ENCODE measurements at places on chromosomes 1 and 21.

- DNase-seq, result no peak
Observed at GRCh38 chr1:232534552-232535517, 95.1 kb downstream of the SIPA1L2 start.

GRCh38 chr1:246280551-246280950 is 226.5 kb downstream of the SMYD3 start:
- peak; percentile 13 for DNase-seq

GRCh38 chr1:87410776-87411480 is 82.2 kb downstream of the LMO4 start:
- DNase-seq, result no peak

GRCh38 chr1:55131218-55131617 is 83.9 kb downstream of the USP24 start:
- DNase-seq, result peak; percentile 26

GRCh38 chr1:32878637-32879041 is 7.7 kb upstream of the HPCA start:
- DNase-seq, result no peak

DNA sequence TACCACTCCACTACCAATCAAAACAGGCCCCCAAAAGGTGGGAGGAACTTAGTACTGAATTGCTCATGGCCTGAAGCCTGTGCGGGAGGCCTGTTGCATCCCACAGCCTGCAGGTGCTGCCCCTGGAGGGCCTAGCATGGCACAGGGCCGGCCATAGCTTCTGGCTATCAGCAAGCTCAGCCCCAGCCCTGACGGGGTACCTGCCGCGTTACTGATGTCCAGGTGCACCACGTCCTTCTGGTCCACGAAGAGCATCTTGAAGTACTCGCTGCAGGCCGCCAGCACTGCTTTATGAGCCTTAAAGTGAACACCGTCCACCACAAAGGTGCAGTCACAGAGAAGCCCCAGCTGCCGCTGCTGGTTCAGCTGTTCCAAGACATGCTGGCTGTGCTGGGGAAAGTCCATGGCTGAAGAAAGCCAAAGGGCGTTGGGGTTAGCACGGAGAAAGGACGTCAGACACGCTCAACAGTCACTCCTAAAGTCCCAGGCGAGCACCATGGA is 27.8 kb downstream of the ZBTB17 start:
- DNase-seq, result no peak

DNA sequence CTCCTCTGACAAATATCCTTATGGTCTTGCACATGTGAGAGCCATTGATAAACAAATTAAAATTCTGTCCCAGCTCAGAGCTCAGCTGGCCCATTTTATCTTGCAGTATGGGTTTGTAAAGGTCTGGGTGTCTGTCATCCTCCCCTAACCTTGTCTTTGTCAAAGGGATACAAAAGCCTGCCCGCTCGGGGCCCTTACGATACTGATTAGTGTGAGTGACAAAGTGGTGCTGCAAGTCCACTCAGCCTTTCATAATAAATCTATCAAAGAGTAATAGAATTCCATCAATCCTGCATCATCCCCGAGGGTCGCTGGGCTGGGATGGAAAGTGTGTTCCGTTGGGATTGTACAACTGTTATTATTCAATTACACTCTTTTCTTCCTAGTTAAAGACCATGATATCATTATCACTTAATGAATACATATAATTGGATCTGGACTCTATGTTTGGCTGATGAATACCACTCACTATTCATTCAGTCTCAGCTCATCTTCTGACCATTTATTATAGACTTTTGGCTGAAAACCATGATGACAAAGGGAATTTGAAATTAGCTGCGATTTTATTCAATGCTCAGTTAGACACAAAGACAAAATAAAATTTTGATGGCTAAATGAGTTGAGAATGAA is 122.5 kb upstream of the FOXD3 start:
- DNase-seq, result no peak

GRCh38 chr1:8653878-8654277 is 163.6 kb downstream of the RERE start:
- no peak for DNase-seq

DNA sequence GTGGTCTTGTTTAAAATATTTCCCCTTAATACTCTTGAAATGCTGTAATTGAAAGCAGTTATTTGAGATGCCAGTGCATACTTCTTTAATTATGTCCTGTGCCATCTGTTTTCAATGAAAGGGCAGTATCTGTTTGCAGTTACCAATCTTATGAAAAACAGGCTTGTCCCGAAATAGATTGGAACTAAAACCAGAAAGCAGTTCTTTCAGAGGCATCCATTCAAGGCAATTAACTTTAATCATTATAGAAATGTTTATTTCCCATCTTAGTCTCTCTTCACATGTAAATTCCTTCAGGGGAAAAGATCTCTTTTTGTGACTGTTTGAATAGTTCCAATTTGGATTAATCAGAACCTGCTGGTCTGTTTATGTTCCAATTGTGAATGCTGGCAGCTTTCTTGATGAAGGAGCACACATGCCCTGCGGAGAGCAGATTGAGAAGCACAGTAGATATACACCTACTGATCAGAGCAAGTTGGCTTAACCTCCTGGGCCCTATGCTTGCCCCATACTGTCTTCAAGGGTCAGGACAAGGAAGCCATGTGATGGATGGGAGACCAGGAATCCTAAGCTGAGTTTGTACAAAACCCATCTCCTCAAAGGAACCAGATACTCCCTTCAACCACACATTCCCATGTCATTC is 41.6 kb upstream of the MROH9 start:
- no peak for DNase-seq

DNA sequence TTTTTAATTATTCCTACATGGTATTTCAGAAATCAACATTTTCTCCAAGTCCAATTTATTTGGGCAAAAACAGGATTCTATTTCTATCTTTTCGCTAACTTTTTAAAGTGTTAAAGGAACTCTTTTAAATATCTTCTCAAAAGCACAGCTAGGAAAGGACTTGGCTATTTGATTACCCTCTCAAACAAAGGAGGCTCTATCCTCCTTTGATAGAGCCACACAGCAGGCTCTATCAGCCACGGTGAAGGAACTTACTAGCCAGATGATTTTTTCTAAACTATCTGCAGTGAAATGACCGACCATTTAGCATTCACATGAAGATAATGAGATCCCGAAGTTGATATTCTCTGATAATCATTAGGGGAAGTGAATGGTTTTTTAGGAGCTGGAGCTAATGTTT is 9.1 kb downstream of the ANGPTL7 start:
- DNase-seq, result no peak

DNA sequence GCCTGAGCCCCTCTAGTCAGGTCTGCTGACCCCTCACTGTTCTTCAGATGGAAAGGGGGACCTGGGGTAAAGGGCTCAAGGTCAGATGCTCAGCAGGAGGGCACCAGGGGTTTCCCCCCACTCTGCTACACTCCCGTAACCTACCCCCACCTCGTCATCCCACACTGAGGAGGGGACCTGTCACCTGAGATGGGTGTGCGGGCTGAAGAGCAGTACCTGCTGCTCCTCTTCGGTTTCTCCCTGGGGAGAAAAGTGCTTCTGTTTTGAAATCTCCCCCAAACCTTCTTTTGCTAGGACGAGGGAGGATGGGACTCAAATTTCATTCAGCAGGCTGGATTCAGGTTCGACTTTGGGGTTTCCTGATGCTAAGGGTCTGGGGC is 65.2 kb downstream of the SYT2 start:
- no peak for DNase-seq

GRCh38 chr1:88876573-88877365 is 14.6 kb downstream of the GTF2B start:
- DNase-seq, result no peak

GRCh38 chr1:229295745-229296144 is 24.8 kb downstream of the RAB4A start:
- no peak for DNase-seq

DNA sequence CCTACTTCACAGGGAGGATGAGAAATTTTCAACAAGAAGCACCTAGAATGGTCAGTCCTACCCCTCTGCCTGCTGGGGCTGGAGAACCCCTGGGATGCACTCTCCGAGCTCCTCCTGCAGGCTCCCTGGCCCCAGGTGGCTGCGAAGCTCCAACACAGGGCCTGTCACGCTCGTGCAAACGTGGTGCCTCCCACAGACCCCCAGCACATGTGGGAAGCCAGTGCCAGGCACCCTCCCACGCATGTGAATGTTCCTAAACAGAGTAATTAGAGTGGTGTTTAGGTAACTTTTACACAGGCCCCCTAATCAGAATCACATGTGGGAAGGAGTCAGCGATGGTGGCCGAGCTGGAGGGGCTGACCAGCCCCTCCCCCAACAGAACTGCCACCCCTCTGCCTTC is 28.4 kb downstream of the GLIS1 start:
- no peak for DNase-seq

DNA sequence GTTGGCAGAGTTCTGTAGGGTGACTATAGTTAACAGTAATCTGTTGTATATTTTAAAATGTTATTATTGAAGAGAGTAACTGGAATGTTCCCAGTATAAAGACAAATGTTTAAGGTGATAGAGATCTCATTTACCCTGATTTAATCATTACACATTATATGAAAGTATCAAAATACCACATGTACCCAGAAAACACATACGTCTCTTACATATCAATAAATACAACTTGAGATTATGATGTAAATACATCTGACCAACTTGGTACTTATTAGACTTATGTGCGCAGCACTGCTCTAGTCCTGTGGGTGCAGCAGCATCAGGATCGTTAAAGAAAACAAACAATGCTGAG is 670 bp upstream of the PARK7 start:
- DNase-seq, result no peak

- DNase-seq, result peak; percentile 72
Observed at GRCh38 chr21:15221799-15222386, 157.1 kb upstream of the NRIP1 start.

- peak; percentile 9 for DNase-seq
Observed at GRCh38 chr21:45073301-45074047, 906 bp upstream of the ADARB1 start.

- no peak for DNase-seq
Observed at GRCh38 chr1:53083636-53084588, 21.9 kb downstream of the PODN start.

DNA sequence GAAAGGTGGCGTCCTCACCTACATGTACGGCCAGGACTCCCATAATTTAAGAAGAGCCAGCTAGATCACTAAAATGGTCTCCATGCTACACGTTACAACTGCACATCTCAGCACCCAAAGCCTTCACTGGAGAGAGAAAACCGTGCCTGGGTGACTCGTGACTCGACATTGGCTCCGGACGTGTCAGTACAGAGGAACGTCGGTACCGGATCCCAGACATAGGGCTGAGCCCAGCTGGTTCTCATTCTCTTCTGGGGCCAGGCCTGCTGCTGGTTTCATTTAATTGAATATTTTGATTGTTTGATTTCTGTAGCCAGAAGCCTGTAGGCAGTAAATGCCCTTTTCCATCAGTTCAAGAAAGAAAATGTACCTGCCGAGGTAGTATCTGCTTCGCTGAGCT is 93.1 kb downstream of the HHIPL2 start:
- DNase-seq, result peak; percentile 39

DNA sequence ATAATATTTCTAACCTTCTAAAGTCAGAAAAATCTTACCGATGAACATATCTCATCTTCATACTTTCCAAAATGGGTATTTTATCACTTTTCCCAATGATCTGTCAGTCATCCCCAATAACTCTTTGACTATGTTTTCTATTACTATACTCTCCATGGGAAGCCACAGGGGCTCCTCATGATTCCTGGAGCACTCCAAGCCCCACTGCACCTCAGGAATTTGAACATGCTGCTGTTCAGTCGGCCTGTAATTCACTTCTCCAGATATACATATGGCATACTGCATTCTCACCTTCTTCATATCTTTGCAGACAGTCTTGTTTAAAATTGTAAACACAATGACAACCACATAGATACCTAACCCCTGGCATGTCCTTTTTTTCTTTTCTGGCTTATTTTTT is 333.0 kb downstream of the BRINP3 start:
- no peak for DNase-seq

GRCh38 chr1:111812306-111812705 is 56.6 kb downstream of the DDX20 start:
- no peak for DNase-seq

- no peak for DNase-seq
Observed at GRCh38 chr1:162703708-162704107, 71.4 kb downstream of the DDR2 start.

- no peak for DNase-seq
Observed at GRCh38 chr1:208537198-208537597, 293.0 kb upstream of the PLXNA2 start.

- no peak for DNase-seq
Observed at GRCh38 chr1:99700020-99700419, 54.1 kb downstream of the PALMD start.

GRCh38 chr1:95340061-95340460 is 106.1 kb downstream of the RWDD3 start:
- DNase-seq, result no peak

GRCh38 chr1:53094533-53094919 is 32.5 kb downstream of the PODN start:
- DNase-seq, result no peak

DNA sequence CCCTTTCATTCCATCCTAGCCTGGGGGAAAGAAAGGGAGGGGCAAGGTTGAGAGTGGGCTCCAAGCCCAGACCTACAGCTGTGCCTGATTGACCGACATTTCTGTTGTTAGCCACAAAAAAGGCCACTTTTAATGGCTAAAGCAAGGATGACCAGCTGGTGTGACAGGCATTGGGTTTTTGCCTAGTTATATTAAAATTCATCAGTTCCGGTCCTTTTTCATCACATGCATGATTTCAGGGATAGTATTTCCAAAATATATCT is 192.3 kb downstream of the ZNF326 start:
- DNase-seq, result no peak

DNA sequence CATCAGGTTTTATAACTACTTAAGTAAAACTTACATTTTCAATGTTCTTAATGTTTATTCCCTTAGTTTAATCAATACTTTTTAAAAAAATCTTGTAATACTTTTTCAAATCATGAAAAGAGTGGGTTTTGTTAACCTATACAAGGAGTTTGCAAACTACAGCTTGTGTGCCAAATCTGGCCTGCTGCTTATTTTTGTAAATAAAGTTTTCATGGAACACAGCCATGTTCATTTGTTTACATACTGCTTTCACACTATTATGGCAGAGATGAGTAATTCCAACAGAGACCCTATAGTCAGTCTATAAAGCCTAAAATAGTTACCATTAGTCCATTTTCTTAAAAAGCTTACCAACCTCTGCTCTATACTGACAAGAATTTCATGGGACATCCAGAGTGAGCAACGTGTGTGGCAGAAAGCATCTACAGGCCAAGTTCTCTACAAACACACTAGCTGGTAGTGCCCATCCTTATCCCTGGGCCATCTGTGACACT is 42.6 kb downstream of the ERO1B start:
- no peak for DNase-seq

- no peak for DNase-seq
Observed at GRCh38 chr21:27320868-27321267, 354.0 kb upstream of the ADAMTS5 start.

GRCh38 chr1:206003854-206004800 is 932 bp upstream of the RAB7B start:
- no peak for DNase-seq
